ENCODE measurements at places on chromosomes 7 and 10.

GRCh38 chr10:129915526-129916378 lies 48.3 kb downstream of the EBF3 start:
- DNase-seq, result no peak

- DNase-seq, result peak; percentile 85
Observed at GRCh38 chr10:13536674-13537366, 8.0 kb upstream of the BEND7 start.

DNA sequence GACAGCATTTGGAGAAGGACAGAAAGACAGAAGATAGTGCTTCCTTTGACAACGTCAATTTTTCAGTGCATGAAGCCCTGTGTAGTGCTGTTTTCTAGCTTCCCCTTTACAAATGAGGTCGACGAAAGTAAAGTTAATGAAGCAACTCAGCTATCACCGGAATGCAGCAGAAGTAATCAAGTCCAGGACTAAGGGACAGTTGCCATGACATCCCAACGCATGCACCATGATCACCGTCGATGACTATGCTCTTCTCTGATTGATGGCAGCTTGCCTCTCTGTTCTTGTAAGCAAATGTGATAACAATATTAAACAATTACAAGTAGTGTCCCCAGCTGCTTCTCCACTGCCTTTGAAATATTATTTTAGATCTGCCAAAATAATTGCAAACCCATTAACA lies 205.8 kb downstream of the FRMD4A start:
- DNase-seq, result no peak

- no peak for DNase-seq
Observed at GRCh38 chr7:91659096-91659495, 221.4 kb downstream of the MTERF1 start.

DNA sequence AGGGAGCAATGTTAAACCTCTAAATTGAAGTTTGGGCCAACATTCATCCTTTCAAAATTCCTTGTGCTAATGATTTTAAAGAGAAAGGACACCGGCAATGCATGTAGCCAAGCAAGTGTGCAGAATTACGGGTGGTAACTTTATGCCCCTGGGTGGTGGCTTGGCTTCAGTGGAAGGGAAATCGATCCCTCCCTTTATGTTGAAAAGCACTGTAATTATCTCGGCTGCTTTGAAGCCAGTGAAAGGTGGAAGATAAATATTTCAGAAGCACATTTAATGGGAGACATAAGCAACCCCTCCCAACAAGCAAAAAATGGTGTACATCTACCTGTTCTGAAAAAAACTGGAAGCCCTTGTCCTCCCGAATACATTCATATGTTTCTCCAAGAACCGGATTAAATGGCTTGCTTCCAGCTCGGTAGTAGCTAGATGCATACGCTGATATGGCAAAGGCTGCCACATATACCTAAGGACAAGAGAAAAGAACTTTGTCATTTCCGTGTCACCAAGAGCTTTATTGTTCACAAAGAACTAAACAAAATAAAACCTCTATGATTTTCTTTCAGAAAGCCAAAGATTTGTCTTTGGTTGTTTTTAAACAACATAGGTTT lies 73.3 kb upstream of the GSDME start:
- DNase-seq, result no peak

- no peak for DNase-seq
Observed at GRCh38 chr10:11440250-11441150, 170.9 kb downstream of the USP6NL start.

DNA sequence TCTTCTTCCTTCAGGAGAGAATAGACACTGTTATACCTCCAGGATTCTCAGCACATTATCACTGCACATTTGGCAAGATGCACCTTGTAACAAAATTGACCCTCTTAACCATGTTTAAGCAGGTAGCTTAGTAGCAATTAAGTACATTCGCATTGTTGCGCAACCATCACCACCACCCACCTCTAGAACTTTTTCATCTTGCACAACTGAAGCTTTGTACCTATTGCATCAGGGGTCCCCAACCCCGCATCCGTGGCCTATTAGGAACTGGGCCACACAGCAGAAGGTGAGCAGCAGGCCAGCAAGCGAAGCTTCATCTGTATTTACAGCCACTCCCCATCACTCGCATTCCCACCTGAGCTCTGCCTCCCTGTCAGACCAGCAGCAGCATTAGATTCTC lies 29.9 kb upstream of the SMURF1 start:
- no peak for DNase-seq

DNA sequence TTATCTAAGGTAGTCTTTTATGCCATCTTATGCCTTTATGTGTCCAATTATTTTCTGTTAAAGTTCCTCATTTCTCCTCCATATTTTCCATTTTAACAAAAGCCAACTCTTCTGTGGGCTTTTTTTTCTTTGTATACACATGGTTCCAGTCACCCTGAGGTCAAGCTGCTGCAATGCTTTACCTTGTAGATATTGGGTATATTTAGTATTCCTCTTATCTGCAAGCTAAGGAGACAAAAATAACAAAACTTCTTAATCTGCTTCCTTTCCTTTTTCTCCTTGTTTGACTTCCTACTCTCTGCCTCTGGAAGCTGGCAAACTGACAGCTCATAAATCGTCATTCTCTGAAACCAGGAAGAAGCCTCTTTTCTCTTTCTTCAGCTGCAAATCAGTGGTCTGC lies 885.0 kb upstream of the LRRN3 start:
- peak; percentile 10 for DNase-seq

DNA sequence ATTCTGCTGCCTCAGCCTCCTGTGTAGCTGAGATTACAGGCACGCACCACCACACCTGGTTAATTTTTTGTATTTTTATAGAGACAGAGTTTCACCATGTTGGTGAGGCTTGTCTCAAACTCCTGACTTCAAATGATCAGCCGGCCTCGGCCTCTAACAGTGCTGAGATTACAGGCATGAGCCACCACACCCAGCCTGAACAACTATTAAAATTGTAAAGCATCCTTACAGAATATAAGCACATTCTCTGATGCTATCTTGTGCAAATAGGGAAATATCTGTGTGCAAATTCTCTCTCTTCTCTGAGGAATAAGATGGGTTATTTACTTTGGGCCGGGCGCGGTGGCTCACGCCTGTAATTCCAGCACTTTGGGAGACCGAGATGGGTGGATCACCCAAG lies 12.5 kb downstream of the NUDCD3 start:
- DNase-seq, result no peak

DNA sequence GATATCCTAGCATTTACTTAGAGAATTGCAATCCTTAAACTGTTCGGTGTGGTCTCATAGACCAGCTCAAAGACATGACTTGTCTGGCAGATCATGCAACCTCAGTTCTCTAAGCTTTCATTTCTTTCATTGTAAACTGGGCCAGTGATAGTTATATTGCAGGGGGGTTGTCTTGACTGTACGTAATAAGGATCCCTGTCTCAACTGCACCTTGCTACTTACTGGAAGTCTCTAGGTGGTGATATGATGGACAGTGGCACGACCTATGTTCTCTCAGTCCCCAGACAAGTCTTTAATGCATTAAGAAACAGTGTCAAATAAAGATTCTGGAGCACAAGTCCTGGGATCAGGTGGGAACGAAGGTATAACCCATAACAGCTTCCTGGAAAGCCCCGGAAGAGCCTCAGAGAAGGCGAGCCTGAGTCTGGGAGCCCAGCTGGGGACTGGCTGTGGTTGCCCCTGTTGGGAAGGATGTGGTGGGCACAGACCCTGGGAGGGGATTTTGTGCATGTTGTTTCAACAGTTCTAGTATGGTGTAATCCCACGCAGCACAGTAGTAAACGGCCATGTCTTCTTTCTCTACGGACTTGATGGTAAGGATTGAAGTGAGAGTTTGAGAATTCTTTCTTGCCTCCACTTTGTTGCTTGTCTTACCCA lies 26.0 kb upstream of the TARP start:
- no peak for DNase-seq

- no peak for DNase-seq
Observed at GRCh38 chr7:110801502-110801901, 289.4 kb upstream of the LRRN3 start.

DNA sequence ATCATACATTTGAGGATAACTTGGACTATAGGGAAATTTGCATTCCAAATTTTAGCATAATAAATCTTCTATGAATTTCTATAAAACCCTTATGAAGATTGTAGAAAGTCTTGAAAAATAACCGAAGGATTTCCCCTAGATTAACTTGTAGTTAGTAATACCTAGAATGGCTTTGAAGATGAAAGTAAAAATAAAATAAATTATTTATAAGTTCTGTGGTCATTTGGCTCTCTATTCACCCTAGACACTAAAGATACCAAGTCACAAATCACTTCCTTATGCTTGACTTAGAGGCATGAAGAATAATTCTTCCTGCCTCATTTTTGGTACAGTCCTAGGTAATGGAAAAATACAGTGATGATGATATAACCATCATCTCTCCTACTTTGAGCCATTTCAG lies 79.3 kb downstream of the CSTF2T start:
- DNase-seq, result no peak

- no peak for DNase-seq
Observed at GRCh38 chr10:103861505-103861904, 6.1 kb upstream of the SH3PXD2A start.

DNA sequence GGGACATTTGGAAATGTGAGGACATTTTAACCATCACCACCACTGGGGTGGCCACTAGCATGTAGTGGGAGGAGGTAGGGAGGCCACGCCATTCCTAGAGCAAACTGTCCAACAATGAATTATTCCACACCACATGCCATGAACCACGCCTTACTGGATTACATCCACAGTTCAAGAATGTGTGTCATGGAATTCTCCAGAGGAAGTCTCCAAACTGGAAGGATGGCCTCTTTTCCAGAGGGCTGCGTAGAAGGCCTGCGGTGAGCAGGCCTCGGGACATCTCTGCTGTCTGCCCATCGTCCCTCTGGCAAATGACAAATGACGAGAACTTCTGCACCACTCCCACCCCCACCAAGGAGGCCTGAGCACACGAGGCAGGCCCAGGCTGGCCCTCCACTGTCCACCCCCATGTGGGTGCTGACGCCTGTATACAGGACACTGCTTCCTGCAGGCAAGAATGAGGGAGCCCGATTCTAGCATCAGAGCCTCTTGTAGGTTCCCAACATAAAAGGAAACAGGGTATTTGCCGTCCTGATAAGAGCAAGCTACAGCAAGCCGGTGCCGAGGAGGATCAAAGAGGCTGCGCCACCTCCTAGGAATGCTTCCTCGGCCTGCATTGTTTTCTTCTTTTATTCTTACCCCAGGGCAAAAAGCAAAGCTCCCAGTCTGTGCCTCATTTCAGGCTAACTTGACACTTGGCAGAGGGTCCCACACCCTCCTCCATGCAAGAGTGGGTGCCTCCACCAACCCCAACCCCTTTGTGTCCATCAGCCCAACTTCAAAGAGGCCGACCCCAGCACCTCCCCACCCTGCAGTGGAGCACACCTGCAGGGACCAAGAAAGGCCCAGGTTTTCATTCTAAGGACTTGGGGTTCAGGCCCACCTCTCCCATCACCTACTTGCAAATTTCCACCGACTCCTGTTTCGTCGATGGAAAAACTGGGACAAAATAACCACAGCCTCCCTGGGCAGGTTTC lies 23.9 kb downstream of the TNS3 start:
- DNase-seq, result peak; percentile 93

DNA sequence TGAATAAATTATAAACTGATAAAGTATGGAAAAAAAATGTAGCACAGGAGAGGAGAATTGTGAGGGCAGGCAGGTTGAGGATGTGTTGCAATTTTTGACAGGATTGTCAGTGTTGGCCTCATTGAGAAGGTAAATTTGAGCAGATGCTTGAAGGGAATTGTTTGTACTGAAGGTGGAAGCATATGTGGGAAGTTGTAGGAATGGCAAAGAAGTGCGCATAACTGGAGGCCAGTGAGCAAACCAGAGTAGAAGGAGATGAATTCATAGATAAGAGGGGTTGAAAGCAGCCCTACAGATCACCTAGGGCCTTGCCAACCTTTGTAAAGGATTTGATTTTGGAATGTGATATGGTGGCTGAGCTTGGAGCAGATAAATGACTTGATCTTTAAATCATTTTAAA lies 6.4 kb downstream of the DNAJB9 start:
- no peak for DNase-seq

All from Caco-2 (cell line).